ENCODE measurements at places on chromosomes 5 and 9.

- no peaks in the 10 kb centered on the region for H3K27me3 ChIP-seq
- DNase-seq: no peak
- H3K4me1 ChIP-seq: no peaks in the 10 kb centered on the region
- H3K4me3 ChIP-seq: no peak overlapping the region
- H3K27ac ChIP-seq: no peak overlapping the region
Observed at GRCh38 chr9:126957687-126958053, 43.1 kb downstream of the RALGPS1 start.

DNA sequence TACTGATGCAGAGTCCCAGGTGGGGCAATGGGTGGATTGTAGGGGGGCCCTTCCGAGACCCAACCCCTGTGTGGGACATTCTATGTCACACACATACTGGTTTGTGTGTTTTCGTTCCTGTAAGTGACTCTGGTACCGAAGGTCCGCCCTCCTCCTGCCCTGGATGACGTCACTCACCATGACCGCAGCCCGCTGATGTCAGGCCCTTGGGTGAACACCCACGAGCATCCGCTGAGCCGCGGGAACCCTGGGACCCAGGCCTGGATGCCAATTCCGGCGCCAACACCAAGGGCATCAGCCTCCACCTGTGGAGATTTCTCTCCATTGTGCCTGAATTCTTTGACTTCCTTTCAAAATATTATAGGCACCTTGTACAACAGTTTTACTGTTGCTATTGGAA is 184.3 kb downstream of the MTRR start:
- no peak overlapping the region for H3K4me3 ChIP-seq
- no peaks in the 10 kb centered on the region for H3K4me1 ChIP-seq
- H3K27ac ChIP-seq: no peak overlapping the region
- H3K27me3 ChIP-seq: no peaks in the 10 kb centered on the region
- no peaks in the 10 kb centered on the region for H3K36me3 ChIP-seq
- no peak for DNase-seq

DNA sequence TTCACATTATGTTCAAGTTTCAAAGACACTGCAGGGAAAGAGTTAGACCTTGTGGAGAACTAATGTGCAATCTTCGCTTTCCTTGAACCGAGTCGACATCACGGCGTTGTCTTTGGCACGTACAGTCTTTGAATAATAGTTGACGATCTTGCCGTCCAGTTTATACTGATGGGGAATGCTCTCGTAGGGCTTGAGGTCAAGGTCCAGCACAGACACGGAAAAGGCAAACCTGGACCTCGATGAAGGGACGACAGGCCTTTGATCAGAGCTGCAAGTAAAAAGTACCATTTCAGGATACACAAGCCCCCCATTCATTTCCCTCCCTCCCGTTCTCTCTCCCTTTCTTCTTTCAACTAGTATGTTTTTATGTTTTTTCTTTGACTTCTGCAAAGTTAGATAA is 54.1 kb downstream of the IPPK start:
- peaks cover 25% of the 10 kb centered on the region for H3K4me1 ChIP-seq
- H3K27me3 ChIP-seq: no peaks in the 10 kb centered on the region
- H3K27ac ChIP-seq: peak overlapping the region; percentile 84

GRCh38 chr9:87650611-87651295 is 75.2 kb upstream of the CTSL start:
- H3K4me3 ChIP-seq: no peak overlapping the region
- no peak overlapping the region for H3K27ac ChIP-seq
- H3K4me1 ChIP-seq: no peaks in the 10 kb centered on the region
- H3K27me3 ChIP-seq: no peaks in the 10 kb centered on the region
- DNase-seq: no peak

- H3K4me1 ChIP-seq: no peaks in the 10 kb centered on the region
- no peaks in the 10 kb centered on the region for H3K27me3 ChIP-seq
- no peak overlapping the region for H3K4me3 ChIP-seq
- no peaks in the 10 kb centered on the region for H3K36me3 ChIP-seq
- H3K27ac ChIP-seq: no peak overlapping the region
Observed at GRCh38 chr5:108898707-108899106, 151.0 kb downstream of the FER start.

GRCh38 chr9:74447451-74448193 is 49.5 kb upstream of the RORB start:
- H3K27me3 ChIP-seq: no peaks in the 10 kb centered on the region
- H3K4me1 ChIP-seq: no peaks in the 10 kb centered on the region
- no peak overlapping the region for H3K4me3 ChIP-seq
- no peak for DNase-seq
- no peak overlapping the region for H3K27ac ChIP-seq
- H3K36me3 ChIP-seq: no peaks in the 10 kb centered on the region
